Kidney (tissue), 22 donors: ENCODE measurements at places on chromosomes 2 and 18.

GRCh38 chr2:203399031-203399430, 70.8 kb downstream of the ABI2 start:
- no peak for DNase-seq

DNA sequence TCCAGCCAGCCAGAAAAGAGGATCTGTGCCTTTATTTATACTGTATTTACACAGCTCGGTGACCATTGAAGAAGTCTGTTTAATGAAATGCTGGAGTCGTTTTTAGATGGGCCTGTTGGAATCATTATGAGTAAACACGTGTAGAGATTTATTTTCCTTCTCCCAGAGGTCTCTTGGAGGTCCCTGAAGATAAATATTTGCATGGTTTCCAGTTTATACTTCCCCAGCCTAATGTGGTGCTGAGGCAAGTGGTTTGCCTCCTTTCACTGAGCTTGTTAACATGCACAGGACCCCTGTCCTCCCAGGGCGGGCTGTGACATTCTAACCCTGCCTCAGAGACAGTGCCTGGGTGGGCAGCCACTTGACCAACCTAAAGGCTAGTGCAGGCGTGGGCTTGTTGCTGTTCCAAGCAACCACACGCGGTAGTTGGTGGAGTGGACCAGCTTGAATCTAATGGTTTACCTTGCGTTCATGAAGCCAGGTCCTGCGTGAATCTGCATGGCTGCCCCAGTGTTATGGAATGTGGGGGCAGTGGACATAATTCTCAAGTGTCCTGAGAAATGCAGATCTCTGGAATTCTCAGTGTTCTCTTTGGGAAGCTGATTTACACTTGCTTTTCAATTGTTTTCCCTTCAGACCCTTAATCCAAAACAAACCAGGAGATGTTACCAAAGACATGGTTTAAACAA, 130.2 kb upstream of the DLX2 start:
- peak; percentile 78 for DNase-seq

DNA sequence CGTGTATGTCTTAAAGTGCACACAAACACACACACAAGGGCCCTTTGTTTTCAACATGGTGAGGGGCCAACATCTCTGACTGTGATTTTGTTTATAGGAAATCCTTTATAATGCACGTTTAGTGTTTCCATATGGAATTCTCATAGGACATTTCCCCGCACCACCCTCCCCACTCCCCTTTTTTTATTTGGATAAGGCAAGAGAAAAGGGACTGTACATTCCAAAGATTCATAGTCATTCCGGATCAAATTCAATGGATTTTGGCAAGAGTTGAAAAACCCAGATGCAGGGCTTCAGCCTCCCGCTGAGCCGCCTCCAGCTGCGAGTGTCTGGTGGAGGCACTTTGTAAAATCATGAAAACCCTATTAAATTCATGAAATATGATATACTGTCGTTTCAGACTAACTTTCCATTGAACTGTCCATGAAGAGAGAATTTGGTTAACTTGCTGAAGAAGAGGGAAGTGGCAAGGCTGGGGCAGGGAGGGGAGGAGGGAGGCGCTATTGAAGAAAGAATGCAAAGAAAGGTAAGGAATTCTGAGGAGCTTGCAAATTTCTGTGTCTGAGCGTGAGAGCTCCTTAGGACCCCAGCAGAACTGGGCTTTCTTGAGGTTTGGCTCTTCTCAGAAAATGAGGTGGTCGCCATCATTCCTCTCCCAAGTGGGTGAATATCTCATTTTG, 25.8 kb upstream of the SLC14A2 start:
- peak; percentile 94 for DNase-seq

DNA sequence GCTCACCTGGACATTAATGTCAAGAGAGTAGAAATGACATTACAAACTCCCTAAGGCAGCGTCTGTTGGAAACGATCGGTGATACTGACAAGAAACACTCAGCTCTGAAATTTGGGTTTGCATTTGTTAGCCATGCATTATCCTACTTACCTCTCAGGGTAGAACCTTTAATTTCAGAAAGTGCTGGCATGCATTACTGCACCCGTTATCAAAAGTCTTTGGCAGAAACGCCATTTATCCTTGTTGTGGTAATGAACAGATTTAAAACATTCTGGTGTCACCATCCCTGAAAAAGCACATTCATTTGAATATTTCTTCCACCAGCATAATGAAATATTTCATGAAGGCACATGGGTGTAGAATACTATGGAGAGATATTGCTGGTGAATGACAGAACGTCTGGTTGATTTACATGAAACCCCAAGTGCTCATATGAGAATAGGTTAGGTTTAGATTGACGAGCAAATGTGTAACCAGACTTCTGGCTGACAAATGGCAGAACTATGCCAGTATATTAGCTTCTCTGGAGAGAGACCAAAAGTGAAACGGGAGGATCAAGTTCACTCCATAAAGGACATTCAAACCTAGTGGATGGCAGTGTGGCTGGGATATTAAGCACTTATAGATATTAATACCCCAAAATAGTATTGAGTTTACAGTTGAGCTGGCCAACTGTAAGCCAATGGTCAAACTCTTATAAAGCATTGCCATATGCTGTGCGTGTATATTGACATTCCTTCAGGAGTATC, 53.5 kb upstream of the ITGB6 start:
- no peak for DNase-seq
